NCI-H2081 (cell line): ENCODE measurements at places on chromosomes 12 and 14.

DNA sequence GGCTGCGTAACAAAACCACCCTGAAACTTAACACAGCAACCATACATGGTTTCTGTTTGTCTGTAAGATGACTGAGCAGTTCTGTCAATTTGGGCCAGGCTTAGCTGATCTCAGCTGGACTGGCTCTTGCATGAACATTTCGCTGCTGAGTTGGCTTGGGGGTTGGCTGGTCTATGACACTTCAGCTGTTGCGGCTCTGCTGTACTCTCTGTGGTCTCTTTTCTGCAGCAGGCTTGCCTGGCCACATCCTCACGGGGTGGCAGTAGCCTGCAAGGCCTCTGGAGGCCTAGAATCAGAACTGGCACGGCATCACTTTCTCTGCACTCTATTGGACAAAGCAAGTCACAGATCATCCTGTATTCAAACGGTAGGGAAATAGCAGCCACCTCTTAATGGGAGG, 216.2 kb downstream of the BCL11B start:
- no peak for DNase-seq

- no peak for DNase-seq
Measured at GRCh38 chr12:32863128-32863527, 33.4 kb downstream of the PKP2 start.

DNA sequence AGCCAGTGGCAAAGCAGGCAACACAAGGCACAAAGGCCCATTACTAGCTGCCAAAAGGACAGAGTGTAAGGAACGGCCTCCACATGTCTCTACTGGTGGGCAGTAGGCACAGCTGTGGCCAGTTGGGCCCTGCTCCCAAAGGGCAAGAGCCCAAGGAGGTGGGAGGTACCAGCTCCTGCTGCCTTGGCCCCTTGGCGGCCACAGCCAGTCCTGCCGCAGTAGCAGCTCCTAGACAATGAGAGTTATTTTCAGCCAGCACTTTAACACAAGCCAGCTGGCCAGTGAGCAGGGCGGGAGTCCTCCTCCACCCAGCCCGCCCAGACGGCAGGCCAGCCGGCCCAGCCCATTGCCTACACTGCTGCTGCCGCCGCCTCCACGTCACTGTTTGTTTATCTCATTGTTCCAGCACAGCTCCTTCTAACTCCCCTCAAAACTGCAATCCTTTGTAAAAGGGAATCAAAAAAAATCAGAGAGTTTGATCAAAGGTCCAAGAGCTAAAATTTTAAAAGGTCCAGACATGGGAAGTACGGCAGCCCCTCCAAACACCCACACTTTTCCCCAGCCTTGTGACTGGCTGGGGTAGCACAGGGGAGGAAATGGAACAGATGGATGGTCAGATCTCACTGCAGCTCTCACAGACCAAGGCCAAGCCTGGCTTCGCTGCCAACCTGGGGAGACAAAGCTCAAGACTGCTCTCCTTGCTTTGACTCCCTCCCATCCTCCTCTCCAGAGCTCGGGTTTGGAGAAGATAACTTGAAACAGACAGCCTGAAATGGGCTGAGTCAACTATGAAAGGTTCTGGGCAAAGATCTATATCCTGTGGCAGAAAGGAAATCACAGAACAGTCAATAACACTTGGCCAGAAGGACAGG, 33.5 kb downstream of the FMNL3 start:
- DNase-seq: peak; percentile 49

DNA sequence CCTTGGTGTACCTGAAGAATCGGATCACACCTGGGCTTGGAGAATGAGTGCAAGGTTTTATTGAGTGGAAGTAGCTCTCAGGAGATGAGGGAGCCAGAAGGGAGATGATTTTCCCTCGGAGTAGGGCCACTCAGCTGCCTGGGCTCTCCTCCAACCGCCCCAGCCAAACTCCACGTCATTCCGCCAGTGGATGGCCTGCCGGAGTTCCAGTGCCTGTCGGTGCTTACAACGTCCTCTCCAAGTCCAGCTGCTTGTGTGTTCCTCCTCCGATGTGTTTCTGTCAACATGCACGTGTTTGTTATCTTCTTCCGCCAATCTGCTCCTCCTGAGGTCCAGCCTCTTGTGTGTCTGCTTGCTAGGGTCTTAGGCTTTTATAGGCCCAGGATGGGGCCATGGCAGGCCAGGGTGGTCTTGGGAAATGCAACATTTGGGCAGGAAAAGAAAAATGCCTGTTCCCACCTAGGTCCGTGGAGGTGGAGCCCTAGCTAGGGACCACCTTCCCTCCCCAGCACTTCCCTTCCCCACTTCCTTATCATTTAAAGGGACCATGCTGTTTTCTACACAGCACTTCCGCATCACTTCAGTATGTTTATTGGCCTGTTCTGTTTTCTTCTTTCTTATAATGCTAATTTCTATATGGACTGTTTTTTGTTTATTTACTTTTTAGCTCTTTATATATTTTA, 343.2 kb downstream of the PDZRN4 start:
- no peak for DNase-seq
